Thoracic aorta (tissue), 2 donors: ENCODE measurements at places on chromosomes 6 and 20.
A peak's percentile ranks its signal among the peaks of the same experiment; 100 is the strongest.

DNA sequence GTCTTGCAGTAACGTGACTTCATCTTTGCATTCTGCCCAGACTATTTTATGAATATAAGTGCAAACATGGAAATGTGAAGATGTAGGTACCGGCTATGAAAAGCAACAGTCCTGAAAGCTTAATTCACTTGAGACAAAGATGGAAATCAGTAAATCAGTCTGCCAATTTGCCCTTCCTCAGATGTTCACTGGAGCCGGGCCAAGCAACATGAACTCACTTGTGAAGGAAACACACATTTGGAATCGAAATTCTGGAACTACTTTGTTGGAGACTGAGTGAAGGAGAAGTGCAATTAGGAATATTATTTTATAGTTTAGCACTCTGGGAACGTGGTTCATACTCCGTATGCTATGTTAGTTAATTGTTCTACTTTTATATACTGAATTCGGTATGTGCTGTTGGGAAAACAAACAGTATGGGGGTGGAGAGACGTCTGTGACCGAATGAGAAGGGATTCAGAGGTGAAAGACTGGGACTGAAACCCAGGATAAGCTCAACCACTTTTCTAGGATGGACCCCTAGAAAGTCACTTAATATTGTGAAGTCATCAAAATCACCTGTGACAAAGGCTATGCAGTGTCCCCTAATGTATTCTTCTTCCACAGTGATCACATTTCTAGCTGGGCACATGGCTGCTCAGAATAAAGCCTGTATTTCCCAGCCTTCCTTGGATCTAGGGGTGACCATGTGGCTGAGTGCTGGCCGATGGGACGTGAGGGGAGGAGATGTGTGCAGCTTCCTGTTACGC lies 95.5 kb downstream of the PREX1 start:
- DNase-seq, result no peak

- no peak for DNase-seq
These were observed 253.2 kb downstream of the PLCB1 start for GRCh38 chr20:8385247-8385646.

- no peak for DNase-seq
These were observed 5.1 kb downstream of the HLA-DMA start for GRCh38 chr6:32947552-32948465.

DNA sequence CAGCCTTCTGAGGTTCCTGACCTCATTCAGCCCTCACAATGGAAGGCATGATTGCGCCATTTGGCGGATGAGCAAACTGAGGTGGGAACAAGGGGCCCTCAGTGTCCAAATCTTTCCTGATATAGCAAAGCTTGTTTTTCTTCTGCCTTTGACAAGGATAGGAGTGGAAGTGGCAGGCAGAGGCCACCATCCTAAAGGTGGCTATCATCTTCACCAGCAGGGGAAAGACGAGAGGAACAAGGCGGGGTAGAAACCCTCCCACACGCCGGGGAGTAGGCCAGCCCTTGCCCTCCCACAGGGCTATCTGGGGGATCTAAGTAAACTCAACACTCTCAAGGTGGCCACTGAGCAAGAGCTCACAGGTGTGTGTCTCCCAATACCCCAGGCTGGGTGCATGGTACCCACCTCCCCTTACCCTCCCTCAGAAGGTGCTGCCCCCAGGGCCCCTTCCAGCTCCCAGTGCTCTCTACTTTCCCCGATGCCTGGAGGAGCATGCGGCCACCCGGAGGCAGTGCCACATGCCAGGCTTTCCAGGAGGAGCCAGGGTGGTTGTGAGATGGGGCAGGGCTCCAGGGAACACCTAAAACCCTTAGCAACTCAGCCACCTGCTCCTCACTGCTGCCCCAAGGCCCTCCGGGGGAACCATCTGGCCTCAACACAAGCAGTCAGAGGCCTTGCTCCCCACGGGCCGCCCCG lies 11.2 kb downstream of the SPDEF start:
- no peak for DNase-seq

DNA sequence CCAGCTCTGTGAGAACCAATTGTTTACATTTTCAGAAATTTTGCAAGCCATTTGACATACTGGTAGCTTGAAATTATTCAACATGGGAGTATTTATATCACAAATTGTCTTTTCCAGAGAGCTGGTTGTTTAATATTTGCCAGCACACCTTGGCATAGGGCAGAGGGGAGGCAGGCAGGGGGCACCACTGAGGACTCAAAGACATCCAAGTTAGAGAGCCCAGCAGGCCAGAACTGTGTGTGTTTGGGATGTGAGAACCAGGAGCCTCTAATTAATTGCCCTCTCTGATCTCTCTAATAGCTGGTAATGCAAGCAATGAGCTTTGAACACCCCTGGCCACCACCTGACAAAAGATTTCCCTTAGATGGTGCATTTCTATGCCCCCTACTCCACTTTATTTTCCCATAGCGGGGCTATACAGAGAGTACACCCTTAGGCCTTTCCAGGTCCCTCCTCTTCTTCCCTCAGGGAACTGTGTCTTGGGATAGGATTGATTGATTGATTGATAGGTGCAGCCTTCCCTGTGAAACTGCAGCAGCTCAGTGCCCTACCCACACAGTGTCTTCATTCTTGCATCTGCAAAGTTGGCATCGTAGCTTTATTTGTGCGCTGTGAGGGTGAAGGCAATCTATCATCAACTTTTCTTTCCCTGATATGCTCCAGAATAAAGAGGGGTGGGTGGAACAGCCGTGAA lies 29.2 kb downstream of the MOCS1 start:
- no peak for DNase-seq

DNA sequence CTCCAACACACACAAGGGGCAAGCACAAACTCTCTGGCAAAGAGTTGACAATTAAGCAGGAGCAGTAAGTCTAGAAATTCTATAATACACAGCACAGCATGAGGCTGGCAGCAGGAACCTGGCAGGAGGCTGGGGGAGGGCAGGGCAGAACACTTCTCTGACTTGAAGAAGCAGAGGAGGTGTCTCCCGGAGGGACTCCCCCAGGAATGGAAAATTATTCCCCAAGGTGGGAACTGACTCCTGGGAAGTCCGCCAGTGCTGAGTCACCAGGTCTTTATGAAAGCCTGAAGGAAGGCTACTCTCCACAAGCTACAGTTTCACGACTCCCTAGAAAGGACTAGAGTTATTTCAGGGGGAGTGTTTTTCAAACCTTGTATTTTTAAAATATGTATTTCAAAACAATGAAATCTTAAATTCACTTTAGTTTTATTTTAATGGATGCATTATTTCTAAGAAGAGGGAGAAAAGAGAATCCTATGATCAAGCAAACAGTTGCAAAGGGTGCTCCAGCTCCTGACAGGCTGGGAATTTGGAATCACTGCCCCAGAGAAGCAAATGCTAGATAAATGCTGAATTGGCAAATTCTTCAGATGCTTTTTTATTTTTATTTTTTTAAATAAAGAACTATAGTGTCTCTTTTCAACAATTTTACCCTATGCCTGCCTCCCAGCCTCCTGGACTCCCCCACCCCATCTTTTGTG lies 192.8 kb downstream of the LY86 start:
- DNase-seq, result no peak

DNA sequence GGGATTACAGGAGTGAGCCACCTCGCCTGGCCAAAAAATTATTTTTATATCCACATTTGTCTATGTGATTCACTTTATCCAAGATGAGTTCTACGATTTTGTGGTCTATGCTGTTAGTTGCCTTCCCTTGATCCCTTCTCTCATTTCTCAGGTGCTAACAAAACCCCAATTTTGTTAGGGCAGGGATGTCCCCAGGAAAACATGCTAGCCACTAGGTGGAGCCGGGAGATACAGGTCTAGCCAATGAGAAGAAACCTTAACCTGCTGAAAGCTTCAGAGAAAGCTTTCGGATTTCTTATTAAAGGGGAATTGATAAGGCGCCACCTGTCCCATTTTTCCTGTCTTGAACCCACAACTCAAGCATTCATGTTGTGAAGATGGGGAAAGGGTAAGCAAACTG lies 167.4 kb upstream of the OLIG3 start:
- no peak for DNase-seq

DNA sequence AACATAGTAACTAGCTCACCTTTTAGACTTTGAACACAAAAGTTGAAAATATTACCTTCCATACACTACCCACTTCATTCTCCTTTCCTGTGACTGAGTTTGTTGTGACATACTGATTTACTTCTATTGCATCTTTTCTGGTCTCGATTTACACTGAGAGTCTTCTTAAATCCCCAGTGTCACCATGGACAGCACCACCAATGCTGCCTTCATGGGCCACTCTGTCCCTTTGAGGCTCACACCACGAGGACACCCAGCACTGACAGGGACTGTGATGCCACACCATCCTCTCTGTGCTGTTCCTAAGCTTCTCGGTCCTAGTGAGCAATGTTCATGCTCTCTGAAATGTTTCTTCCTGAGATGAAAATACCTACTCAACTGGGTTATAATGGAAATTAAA lies 337.1 kb upstream of the IRAK1BP1 start:
- no peak for DNase-seq

GRCh38 chr6:157982102-157982562 lies 469 bp downstream of the SYNJ2 start:
- no peak for DNase-seq

GRCh38 chr6:36249536-36249935 lies 20.3 kb upstream of the PNPLA1 start:
- DNase-seq, result no peak

- no peak for DNase-seq
These were observed 104.2 kb upstream of the PRDM1 start for GRCh38 chr6:105981888-105982358.

GRCh38 chr6:26017632-26017966 lies 55.0 kb downstream of the TRIM38 start:
- peak; percentile 77 for DNase-seq

- no peak for DNase-seq
These were observed 18.6 kb downstream of the ADTRP start for GRCh38 chr6:11760015-11760473.

GRCh38 chr20:5757949-5758348 lies 7.7 kb downstream of the SHLD1 start:
- no peak for DNase-seq

GRCh38 chr6:12289365-12289919 lies 719 bp upstream of the EDN1 start:
- no peak for DNase-seq

GRCh38 chr20:3168829-3169590 lies 4.3 kb downstream of the LZTS3 start:
- DNase-seq, result no peak

GRCh38 chr20:16100767-16101166 lies 472.5 kb downstream of the KIF16B start:
- DNase-seq, result no peak

- DNase-seq, result no peak
These were observed 15.9 kb upstream of the ZBTB24 start for GRCh38 chr6:109498936-109499335.

DNA sequence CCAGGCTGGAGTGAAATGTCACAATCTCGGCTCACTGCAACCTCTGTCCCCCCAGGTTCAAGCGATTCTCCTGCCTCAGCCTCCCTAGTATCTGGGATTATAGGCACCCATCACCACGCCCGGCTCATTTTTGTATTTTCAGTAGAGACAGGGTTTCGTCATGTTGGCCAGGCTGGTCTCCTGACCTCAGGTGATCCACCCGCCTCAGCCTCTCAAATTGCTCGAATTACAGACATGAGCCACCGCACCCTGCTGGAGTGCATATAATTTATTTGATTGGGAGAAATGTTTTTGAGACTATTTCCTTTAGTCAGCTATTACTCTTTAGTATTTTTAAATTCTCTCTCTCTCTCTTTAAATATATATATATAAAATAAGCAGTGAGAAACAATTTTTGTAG lies 29.8 kb downstream of the FAM83B start:
- DNase-seq, result no peak

DNA sequence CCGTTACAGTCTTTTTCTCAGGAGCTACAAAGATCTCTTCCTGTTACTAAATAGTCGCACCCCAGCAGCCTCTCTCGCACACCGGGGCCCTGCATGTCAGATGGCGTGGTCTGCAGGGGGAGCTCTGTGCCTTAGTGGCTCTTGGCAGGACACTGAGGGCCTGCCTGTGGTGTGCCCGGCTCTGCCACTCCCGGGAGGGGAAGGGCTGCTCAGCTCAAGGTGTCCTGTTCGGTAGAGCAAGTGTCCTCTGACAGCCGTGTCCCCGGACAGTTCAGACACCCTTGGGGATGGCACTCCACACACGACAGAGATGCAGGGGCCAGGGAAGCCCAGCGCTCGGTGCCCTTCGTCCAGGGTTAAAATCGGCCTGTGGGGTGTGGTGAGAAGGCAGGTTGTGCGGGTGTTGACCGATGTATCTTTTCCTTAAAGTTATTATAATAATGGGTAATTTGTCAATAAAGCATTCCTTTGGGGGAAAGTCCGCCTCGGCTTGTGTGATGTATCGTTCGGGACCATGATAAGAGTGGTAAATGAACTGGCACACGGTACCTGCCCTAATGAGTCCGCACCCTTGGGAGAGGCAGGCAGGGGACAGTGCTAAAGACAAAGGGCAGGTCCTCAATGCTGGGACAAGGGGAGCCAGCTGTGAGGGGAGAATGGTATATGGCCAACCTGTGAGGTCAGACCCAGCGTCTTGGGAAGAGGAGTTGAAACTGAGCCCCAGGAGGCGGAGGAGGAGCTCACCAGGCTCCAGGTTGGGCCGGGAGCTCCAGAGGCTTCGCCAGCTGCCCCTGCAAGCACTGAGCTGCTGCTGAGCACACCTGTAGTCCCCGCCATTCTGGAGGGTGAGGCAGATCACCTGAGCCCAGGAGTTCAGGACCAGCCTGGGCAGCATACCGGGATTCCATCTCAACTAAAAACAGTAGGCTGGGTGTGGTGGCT lies 3.6 kb upstream of the DNAJC5 start:
- no peak for DNase-seq

GRCh38 chr6:36857325-36857724 lies 17.3 kb downstream of the PPIL1 start:
- no peak for DNase-seq

- no peak for DNase-seq
These were observed 238.9 kb downstream of the PRL start for GRCh38 chr6:22057962-22058361.

DNA sequence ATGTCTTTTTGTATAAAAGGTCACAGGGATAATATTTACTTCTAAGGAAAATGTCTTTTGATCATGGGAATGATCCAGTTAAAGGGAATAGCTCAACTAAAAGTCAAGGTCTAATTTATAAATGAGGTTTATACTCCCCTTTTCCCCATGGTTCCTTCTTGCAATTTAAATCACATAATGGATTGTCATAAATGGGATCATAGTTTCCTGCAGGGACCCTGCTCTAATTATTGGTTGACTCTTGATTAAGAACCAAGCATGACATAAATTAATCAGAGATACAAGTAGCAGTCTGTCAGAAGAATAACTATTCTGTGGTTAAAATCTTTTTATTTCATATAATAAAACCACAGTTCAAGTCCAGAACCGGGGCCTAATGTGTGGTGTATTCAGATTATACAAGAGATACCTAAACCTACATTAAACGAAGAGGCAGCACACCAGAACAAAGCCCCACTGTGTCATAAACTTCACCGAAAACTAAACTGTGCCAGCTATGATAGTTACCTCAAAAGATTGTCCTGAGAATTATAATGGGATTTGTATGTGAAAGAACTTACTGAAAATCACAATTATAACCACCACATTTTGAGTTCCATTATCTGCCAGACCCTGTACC lies 43.0 kb upstream of the CD83 start:
- no peak for DNase-seq
